ENCODE measurements at places on chromosomes 13 and 19.

DNA sequence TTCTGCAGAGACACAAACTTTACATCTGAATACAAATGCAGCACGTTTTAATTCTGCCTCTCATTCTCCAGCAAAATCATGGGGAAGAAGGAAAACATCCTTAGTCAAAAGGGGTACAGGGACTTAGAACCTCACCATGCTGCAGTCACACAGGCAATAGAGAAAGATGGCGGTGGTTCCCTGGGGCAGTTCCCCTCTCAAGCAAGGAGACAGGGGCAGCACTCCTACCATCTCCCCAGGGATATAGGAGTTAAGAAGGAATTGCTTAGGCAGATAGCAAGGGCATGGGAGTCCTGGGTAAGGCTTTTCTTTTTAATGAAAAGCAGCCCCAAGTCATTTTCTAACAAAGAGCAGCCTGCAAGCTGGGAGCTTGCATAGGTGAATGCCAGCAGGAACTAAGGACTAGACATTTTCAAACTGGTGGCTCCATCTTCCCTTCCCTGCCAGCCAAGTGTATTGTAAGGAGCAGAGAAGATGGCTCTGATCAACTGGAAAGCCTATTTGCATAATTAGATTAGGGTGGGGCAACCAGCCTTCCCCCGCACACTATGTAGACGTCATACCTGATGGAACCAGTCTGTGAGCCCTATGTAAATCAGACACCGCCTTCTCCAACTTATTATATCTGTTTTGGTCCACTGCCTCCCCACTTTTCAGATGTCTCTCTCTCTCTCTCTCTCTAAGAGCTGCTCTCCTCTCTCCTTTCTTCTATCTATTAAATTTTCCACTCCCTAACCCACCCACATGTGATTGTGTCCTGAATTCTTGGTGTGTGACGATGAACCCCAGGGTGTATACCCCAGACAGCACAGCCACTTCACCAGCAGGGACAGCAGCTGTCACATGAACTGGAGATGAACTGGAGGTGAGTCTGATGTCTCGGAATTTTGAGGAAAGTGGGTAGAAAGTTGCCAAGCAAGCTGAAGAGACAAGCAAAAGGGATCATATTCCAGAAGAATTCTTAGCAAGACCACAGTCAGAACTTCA is 514.5 kb downstream of the IRS2 start:
- peak; percentile 73 for DNase-seq

DNA sequence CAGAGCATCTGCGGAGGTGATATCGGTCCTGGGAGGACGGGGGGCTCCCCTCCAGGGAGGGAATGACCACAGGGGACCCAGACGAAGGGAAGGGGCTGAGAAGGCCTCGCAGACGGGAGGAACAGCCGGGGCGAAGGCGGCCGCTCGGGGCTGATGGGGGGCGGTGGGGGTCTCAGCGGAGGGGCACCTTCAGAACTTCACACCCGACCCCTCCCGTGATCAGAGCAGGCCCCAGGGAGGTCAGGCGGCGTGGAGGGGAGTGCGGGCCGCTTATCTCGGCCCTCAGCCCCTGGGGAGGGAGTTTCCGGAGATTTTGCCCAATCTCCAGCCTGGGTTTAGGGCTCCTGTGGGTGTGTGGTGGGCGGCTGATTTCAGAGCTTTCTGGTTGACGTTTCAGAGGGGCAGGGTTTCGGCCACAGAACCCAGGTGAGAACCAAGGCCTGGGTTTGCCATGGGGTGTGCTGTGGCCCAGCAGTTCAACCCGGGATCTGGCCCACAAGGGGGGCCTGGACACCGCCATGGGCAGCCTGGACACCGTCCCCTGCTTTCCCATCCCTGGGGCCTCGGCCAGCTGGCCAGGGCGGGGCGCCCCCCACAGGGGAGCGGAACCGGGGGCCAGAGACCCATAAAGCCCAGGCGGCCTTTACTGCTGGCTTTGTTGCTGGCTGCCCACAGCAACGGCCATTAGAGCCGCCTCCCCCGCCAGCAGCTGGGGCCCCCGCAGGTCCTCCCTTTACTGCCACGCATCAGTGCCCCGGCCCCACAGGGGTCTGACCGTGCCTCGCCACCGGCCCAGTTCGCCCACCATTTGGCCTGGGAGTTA is 29.0 kb downstream of the ARID3A start:
- no peak for DNase-seq

DNA sequence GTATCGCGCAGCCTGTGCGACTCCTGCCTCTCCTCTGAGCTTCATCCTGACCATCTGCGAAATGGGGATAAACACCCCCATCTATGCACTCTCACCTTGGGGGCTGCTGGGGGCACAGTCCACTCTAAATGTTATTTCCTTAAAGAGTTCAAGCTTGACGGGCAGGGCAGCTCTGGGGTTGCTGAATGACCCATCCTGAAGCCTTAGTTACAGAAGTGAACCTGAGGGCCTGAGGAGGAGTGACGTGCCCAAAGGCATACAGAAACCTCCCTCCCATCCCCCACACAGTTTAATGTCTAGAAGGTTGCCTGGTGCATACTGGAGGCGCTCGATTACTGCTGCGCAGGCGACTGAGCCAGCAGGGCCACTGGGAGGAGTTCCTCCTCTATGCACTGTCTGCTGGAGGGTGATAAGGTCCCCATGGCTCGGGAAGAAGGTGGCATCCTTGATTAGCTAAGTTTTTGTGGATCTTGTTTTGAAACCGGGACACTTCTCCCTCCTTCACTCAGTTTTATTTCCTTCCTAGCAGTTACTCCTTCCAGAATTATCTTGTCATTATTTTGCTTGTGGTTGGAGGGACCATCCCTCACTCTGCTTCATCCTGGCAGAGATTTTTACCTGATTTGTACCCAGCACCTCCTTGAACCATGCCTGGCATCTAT is 572 bp upstream of the FKBP8 start:
- DNase-seq, result peak; percentile 77

DNA sequence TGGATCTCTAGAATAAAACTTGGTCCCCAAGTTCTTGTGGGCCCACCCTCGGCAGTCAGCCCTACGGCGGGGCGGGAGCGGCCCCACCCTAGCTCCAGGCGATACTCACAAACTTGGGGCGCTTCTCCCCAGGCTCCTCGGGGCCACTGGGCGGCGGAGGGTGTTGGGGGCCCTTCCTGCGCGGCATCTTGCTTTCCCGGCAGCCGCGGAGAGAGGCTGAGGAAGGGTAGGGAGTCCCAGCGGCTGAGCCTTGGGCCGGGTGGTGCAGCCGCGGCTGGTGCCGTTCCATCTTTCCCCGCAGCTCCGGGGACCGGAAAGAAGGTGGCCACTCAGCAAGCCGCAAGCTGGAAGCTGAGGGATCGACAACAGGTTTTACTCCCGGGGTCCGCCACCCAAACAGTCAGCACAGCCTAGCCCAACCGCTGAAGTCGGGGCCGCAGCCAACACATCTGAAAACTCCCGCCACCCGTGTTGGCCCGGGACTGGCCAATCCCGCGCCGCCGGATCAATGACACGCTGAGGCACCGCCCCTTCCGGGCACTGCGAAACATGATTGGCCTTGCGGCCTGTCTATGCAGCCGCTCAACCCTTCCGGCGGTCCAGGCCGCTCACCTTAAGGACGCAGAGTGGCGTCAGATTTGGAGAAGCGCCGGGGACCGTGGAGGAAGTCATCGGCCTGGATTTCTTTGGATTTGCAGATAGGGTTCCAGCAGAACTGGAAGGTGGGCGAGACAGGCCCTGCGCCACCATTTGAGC is at the start of gene DIAPH3:
Gene DIAPH3 (minus strand): TSS at position 451 of the 756 bp plus-strand sequence. CDS start 162 bp downstream, at position 289.
- DNase-seq, result peak; percentile 89

DNA sequence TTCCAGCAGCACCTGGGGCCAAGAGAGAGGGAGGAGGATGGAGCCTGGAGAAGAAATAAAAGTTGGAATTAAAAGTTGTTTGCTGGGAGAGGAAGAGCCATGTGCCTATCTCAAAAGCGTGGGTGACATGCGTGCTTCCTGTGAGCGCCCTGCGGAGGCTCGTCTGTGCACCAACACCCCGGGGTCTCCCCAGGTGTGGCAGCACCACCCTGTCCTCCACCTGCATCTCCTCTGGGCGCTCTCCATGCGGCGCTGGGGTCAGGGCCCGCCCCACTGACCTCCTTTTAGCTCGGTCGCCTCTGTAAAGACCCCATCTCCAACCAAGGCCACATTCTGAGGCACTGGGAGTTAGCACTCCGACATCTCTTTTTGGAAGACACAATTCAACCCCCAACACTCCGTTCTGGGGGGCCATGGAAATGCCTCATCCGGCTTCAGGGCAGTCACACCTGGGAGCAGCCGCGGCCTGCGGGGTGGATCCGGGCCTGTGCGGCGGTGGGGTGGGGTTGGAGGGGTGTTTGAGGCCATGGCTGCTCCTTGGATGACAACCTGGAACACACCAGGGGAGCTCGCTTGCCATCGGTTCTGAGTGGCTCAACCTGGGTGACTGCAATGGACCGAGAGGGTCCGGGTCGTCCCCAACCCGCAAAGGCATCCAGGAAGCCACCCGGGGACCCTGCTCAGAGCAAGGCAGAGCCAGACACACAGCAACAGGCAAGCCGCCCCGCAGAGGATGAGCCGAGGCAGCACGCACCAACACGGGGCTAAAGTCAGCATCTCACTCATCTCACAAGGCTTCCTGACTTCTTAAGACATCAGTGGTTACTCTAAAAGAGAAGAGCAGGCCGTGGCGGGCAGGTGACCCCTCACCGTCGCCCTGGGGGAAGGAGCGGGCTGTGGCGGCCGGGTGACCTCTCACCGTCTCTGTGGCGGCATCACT is 79.4 kb upstream of the MCF2L start:
- no peak for DNase-seq
